Stimulated activated CD4-positive, alpha-beta T cell treated with anti-CD3 and anti-CD28 coated beads, Interleukin-12 subunit alpha, Interleukin-12 subunit beta, amount 100 ng/mL, for 24 hours (primary cell): ENCODE measurements at places on chromosomes 13 and 19.
A peak's percentile ranks its signal among the peaks of the same experiment; 100 is the strongest.

DNA sequence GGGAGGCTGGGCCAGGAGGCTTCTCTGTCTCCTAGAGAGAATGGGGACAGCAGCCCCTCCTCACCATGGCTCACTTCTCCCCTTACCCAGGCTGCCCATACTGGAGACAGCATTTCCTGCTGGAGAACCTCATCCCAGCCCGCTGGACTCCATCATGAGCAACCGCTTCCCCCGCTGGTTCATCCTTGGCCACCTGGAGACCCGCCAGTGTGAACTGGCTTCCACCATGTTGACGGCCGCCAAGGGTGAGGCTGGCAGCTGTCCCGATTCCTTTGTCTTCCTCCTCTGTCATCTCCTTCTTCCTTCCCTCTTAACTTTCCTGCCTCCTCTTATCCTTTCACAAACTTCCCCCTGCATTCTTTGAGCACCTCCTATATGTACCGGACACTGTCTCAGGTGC lies 28.0 kb downstream of the ZSWIM4 start:
- no peak for DNase-seq

GRCh38 chr13:75402787-75403186 lies 79.2 kb downstream of the TBC1D4 start:
- DNase-seq = no peak

DNA sequence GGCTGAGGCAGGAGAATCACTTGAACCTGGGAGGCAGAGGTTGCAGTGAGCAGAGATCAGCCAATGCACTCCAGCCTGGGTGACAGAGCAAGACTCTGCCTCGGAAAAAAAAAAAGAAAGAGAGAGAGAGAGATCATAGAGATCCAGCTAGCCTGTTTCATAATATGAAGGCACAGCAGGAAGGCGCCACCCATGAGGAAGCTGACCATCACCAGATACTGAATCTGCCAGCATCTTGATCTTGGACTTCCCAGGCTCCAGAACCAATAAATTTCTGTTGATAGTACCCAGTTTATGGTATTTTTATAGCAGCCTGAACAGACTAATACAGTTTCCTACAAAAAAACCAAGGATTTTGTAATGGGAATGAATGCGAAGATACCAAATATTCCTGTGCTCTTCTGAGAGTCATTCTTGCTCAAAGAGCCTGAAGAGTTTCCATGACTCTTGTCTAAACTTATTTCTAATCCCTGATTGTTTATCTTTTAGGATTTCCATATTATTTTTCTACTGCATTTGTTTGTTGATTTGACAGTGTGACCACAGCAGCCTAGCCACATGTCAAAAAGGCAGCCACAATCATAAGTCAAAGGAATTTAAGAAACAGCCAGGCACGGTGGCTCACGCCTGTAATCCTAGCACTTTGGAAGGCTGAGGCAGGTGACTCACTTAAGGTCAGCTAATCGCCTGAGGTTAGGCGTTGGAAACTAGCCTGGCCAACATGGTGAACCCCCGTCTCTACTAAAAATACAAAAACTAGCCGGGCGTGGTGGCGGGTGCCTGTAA lies 37.7 kb upstream of the PDCD5 start:
- DNase-seq = no peak

GRCh38 chr19:55106591-55106990 lies 10.8 kb downstream of the PPP1R12C start:
- DNase-seq = no peak

DNA sequence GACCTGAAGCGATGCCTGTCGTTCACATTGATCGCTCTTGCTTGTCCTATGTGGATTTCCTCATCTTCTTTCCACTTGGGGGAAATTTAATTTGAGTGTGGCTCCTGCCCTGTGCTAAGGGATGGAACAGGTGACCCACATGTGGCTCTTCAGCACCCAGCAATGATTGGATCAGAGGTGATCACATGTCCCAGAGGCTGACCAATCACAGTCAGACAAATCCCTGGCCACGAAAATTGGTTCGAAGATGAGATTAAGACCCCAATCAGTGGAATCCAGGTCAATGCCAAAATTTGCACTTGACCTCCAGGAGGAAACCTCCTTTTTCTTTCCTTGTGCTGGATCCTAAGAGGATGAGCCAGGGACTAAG lies 23.7 kb downstream of the AMER2 start:
- no peak for DNase-seq

- DNase-seq = peak; percentile 44
Observed at GRCh38 chr19:48674921-48675824, 2.4 kb upstream of the NTN5 start.

GRCh38 chr13:102881819-102882686 lies 36.2 kb downstream of the ERCC5 start:
- no peak for DNase-seq

DNA sequence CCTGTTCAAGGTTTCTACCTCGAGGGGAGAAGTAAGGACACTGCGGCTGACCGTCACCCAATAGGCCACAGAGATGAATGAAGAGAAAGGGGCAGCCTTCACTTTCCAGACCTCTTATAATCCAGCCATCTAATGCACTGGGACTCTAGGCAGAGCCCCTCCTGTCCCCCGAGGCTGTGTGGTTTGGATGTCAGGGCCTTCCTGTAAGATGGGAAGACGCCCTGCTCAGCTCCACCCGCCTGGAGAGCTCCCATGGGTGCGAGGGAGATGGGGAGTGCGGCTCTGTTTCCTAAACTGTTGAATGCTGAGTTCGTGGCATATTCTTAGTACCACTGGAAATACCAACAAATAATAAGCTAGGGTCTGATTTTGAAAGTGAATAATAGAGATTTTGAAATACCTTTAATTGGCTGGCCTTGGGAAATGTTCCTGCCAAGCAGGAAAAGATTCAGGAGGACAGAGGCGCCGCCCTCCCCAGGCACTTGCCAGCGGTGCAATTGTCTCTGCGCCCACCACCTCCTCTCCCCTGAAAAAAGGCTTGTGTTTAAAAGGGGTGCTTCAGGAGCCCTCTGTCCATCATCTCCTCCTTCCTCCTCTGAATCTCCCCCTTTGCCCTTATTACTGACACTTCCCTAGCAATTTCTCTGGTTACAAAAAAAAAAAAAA lies 85.4 kb upstream of the GPR183 start:
- no peak for DNase-seq

GRCh38 chr19:15466851-15467733 lies 2.7 kb upstream of the RASAL3 start:
- DNase-seq = peak; percentile 51

DNA sequence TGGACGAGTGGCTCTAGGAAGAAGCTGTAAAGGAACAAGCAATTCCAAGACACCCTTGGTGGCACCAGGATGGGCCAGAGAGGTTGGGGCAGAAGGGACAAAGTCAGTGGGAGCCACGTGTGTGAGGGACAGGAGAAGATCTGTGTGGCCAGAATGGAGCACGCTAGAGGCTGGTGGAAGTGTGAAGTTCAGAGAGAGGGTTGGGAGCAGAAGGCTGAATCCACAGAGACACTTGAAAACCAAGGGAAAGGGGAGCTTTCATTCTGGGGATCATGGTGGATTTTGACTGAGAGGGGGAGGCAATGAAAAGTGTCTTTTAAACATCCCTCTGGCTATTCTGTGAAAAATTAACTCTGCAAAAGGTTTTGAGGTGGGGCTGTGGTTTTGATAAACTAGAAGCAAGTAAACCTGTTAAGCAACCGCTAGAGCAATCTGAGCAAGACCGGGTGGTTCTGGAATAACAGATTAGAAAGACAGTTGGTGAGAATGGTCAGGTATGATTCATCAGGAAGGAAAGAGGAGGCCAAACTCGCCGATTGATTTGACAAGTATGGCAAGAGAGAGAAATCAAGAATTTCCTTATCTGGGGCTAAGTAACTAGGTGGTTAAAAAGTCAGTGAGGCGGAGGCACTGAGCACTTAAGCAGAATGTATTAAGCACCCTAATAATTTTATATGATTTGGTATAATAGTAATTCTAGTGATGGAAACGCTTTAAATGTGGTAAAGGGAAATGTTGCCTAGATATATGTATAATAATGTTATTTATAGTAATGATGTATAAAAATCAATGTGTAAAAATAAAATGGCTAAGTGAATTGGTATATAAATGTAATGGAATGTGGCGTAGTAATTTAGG lies 140.0 kb downstream of the MYO16 start:
- no peak for DNase-seq

GRCh38 chr13:31179754-31180153 lies 18.1 kb upstream of the HSPH1 start:
- DNase-seq = no peak

GRCh38 chr13:41648314-41648935 lies 191.1 kb downstream of the RGCC start:
- DNase-seq = no peak

- DNase-seq = no peak
Observed at GRCh38 chr19:35755550-35756376, 1.1 kb downstream of the HSPB6 start.

DNA sequence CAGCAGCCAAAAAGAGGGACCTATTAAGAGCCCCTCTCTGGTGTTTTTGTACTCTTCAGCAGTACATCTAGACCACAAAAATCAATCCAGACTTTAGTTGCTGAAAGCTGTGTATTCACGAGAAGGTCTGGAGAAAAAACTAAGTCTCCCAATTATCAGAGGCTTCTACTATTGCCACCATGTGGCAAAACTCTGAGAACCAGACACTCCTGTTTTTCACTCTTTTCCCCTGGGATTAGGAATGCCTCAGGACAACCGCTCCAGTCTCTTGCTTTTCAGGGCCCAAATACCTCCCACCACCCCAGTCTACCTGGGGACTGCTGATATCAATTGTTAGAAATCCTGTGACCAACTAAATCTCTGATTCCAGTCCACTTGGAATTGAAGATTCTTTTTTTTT lies 30.1 kb upstream of the OBI1 start:
- DNase-seq = no peak

DNA sequence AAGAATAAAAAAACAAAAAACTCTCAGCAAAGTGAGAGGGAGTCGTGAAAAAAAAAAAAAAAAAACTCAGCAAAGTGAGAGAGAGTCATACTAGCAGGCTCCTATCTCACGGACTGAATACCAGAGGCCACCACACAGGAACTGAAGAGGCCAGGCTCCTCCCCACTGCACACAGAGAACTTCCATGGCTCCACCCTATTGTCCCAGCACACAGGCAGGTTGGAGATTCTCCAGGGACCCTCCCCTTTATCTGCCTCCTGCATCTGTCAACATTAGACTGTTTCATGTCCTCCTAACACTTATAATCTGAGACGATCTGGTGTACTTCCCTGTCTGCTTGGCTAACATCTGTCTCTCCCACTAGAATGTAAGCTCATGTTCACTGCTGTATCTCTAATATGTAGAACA lies 37.0 kb upstream of the FARP1 start:
- no peak for DNase-seq

DNA sequence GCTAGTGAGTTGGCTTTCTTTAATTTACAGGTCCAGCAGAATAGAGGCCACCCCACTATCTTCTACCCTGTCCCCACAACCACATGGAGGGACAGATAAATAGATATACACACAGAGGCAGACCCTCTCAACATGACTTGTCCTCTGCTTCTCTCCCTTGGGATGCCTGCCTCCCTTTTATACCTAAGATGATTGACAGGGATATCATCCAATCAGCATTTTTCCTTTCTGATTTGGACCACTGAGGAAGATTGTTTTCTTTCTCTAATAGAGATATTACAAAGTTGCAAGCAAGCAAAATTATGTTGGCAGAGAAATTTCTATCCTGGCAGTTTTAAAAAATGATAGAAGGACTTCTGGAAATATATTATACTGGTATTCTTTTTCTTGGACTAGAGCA lies 35.8 kb downstream of the STOML3 start:
- no peak for DNase-seq

GRCh38 chr19:45153339-45154063 lies 7.3 kb downstream of the NKPD1 start:
- no peak for DNase-seq

GRCh38 chr19:858284-858683 lies 1.2 kb upstream of the CFD start:
- DNase-seq = no peak

DNA sequence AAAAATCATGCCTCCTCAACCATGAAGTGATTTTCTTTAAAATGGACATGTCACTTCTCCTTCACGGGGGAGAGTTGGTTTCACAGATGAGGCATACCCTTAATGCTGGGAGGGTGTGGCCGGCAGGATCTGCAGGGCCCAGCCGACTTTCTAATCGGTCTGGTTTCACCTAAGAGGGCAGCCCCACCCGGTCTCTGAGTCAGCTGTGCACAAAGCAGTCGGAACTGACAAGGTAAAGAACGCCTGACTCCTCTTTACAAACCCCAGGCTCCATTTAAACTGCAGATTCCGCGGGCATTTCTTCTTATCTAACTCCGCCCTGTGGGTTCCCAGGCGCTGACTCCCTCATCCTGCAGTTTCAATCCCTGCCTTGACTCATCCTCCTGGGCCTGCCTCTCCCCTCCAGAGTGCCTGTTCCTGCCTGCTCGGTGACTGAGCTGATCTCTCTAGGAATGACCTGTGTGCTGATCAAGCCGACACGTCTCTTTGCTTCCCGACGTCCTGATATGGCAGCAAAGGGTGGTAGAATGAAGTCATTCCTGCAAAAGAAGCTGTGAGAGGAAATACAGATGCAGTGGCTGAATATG lies 63.4 kb downstream of the EFNB2 start:
- DNase-seq = no peak

- no peak for DNase-seq
Observed at GRCh38 chr13:43088093-43088511, 64.7 kb downstream of the DNAJC15 start.

GRCh38 chr13:57352114-57352513 lies 185.1 kb downstream of the PRR20E start:
- no peak for DNase-seq

DNA sequence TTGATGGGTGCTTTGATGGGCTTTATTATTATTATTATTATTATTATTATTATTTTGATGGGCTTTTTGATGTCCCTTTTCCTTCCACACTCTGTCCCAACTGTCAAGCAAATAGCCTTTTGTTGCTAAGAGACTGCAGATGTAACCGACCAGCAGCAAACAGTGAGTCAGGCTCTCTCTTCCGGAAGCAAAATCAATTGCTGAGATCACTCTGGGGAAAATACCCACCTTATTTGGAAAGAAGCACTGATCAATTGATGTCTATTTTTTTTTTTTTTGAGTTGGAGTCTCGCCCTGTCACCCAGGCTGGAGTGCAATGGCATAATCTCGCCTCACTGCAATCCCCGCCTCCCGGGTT lies 2.9 kb downstream of the LDLR start:
- DNase-seq = no peak

DNA sequence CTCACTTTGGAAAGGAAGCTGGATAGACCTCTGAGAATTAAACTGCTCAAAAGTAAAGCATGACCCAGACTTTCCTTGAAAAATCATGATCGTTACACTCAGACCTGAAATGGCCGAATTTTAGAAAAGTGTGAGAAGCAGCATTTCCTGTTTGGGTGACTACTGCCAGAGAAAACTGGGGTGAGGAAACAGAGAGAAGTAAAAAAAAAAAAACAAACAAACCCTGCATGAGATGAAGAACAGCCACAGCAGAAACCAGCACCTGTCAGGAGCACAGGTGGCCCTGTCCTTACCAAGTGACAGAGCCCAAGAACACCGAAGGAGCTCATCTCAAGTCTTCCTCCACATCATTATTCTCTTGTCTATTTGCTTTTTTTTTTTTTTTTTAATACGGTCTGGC lies 12.0 kb upstream of the ADPRHL1 start:
- no peak for DNase-seq
